Lung (tissue), 17 donors: ENCODE measurements at places on chromosomes 5 and 9. TPM values are rescaled to one million over a fixed set of nuclear protein-coding genes. Genes with fewer than 3 reads are reported as not detected.

DNA sequence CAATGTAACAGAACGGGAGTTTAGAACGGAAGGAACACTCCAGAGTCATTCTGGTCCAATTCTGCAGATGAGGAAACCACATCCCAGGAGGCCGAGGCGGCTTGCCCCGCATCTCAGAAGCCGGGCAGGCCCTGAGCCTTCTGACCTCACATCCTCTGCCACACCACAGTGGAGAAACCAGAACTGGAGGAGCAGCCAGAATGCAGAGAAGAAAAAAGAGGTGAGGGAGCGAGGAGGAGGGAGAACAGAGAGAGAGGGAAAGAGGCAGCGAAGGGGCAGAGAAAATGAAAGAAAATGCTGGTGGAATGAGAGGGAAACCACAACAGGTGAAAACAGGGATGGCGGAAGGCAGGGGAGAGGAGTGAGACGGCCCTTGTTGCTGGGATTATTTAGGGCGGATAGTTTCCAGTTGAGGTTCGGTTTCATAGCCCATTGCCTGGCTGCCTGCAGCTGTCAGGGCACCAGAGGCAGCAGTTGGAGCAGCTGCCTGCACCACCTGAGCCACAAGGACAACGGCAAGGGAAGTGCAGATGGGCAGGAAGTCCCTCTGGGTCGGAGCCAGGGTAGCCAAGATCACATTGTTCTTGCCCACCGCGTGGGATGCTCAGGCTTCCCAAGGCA, at the start of gene HMHB1:
Gene HMHB1 (plus strand): TSS at position 77 of the 621 bp plus-strand sequence.
- no peak for DNase-seq
- H3K4me3 ChIP-seq: no peak within 1 kb of the TSS
- no peaks in the 10 kb centered on the region for H3K27me3 ChIP-seq
- H3K4me1 ChIP-seq: no peaks in the 10 kb centered on the region
- no peak within 1 kb of the TSS for H3K27ac ChIP-seq

DNA sequence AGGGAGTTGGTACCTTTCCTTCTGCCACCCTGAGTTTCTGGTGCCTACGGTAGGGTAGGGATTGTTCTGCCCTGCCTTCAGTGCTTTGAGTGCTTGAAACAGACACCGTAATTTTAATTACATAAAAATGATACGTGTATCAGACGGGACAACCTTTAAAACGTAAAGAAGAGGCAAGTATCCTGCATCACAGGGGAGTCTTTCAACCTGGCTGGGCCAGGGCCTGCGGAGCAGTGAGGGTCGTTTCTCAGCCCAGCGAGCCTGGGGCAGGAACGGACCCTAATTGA, 483 bp upstream of the DAB2IP start:
- no peaks in the 10 kb centered on the region for H3K36me3 ChIP-seq
- H3K27ac ChIP-seq: no peak overlapping the region
- no peak for DNase-seq

DNA sequence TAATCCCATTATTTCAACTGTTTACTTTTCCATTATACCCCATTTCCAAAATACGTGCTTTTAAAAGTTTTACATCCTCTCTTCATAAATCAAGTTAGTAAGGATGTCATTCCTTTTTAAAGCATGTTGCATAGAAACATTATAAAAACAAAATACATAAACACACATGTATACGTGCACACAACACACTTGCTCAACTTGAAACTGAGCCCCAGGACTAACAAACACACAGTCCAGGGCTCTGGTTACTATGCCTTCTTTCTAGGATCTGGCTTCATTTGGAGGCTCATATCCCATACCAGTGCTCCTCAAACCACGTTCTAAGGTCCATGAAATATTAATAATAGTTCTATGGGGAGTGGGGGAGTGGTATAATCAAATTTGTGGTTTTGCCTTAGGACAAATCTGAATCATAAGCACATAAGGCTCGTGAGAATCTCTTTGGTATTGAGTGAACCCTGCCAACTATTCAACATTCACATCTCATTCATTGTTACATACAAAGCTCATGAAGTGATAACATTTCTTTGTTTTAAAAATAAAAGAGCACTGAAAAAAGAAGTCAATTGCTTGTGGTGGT, 55.2 kb downstream of the NFIB start:
- H3K27ac ChIP-seq: peak overlapping the region; percentile 24
- no peak for DNase-seq

GRCh38 chr9:2180154-2180553, 165.0 kb downstream of the SMARCA2 start:
- H3K27ac ChIP-seq: no peak overlapping the region
- peaks cover 4% of the 10 kb centered on the region for H3K4me1 ChIP-seq
- peak; percentile 70 for DNase-seq
- no peak overlapping the region for H3K4me3 ChIP-seq

- no peaks in the 10 kb centered on the region for H3K36me3 ChIP-seq
- H3K4me3 ChIP-seq: no peak overlapping the region
- no peaks in the 10 kb centered on the region for H3K4me1 ChIP-seq
- no peak for DNase-seq
Measured at GRCh38 chr9:121927081-121927480, 166.0 kb downstream of the TTLL11 start.

CARTPT gene
- not detected for total RNA-seq

DNA sequence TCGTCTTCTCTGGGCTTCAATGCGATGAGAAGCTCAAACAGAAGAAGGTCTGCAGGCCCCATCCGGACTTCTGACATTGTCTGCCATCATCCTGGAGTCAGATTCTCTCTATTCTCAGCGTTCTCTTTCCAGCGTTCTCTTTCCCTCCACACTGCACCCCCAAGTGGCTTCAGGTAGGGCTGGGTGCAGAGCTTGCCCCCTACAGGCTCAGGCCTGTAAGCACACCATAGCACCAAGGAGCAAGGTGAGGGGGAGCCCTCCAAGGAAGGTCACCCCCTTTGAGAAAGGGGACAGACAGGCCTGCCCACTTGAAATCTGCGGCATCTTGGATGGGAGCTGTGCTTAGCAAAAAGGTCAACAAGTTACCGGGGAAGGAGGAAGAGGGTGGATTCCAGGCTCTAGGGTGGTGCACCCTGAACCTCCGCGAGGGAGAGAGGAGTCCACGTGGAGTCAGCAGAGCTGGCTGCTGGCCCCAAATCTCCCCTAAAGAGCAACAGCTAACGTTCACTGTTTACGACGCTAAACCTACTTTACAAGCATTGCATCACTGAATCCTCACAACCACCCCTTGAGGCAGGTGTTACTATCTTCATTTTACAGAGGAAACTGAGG, 27.5 kb downstream of the GPX3 start:
- no peak overlapping the region for H3K4me3 ChIP-seq
- H3K27me3 ChIP-seq: no peaks in the 10 kb centered on the region
- peaks cover 3% of the 10 kb centered on the region for H3K4me1 ChIP-seq
- peaks cover 11% of the 10 kb centered on the region for H3K36me3 ChIP-seq
- no peak overlapping the region for H3K27ac ChIP-seq

- H3K27me3 ChIP-seq: no peaks in the 10 kb centered on the region
- no peak overlapping the region for H3K27ac ChIP-seq
- H3K36me3 ChIP-seq: peaks cover 3% of the 10 kb centered on the region
- H3K4me1 ChIP-seq: peaks cover 10% of the 10 kb centered on the region
Measured at GRCh38 chr5:177588413-177588909, 3.5 kb upstream of the TMED9 start.
